ENCODE measurements at places on chromosomes 2 and 18.

DNA sequence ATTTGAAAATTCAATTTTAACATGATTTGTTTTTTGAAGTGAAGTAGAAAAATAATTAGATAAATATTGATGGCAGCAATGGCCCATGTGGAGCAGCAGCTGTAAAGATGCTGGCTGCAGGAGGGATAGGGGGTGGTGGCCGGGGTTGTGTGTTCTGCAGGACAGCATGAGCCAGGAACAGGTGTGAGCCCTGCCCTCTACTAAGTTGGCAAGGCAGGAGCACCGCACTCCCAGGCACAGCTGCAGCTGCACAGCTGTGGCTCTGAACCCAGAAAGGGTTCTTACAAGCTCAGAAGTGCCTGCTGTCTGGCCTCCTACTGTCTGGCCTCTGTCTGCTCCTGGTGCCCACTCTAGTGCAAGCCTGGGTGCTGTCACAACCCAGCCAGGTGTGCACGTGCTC, 10.0 kb upstream of the DUSP19 start:
- no peak for DNase-seq

DNA sequence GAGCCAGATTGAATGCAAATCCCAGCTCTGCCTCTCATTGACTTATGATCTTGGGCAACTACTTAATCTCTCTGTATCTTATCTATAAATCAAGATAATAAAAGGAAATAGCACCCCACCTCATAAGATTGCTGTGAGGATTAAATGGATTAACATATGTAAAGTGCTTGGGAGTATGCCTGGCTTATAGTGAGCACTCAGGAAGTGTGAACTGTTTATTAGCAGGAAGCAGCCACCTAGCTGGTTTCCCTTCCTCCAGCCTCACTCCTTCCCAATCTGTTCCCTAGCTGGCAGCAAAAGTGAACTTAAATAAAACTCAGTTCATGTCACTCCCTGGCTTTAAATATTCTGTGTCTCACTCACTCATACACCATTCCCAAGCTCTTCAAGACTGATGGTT, 526.6 kb upstream of the PKDCC start:
- DNase-seq = no peak

- DNase-seq = no peak
Measured at GRCh38 chr2:107383691-107384090, 443.0 kb upstream of the RGPD4 start.

- no peak for DNase-seq
Measured at GRCh38 chr2:62406573-62407043, 99.4 kb downstream of the TMEM17 start.

GRCh38 chr2:60353406-60353800, 200.1 kb downstream of the BCL11A start:
- no peak for DNase-seq

DNA sequence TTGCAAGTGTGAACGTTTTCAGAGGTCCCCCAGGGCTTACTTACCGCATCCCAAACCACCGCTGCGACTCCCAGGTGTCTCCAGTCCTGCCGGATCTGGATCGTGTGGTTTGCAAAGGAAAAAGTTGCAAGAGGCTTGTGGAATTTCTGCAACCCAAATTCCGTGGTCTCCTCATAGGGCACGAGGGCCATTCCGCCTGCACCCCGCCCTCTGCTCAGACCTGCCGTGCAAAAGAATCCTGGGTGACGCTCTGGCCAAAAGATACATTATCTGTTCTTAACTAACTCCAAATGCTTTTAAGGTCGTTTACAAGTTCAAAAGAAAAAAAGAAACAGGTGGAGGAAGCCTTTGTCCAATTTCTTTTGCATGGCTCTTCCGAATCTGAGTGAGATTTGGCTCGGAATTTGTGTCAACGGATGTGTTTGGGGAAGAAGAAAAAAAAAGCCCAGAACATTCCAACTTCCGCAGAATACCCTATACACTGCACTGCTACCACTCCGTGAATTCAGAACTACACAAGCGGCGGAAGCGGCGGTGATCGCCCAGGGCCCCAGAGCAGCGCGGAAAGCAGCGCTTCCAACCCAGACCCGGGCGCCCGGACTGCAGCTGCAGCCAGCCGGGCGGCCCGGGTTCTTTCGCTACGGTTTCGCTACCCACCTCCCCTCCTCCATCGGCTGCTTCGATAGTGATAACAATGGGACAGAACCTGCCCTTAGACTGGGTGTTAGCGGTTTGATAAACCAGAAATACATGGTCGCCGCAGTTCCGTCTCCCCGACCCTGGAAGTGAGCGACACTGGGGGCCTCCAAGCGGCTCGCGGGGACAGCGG, 795 bp downstream of the METTL21A start:
- DNase-seq = peak; percentile 43

DNA sequence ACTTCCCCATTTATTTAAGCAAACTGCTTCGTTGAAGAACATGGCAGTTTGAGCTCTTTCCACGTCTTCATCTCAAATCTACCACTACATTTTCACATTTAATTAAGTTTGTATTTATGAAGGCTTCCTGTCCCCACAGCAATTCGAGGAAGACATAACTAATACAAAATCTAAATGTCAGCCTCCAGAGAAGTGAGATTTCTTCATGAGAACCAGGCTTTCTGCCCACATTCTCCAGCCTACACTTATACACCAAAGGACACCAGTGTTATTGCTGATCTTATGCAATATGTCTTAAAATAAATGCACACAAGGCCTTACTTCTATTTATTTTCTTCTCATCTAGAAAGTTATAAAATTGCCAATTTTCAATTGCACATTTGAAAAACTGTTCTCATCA, 1209.3 kb upstream of the FAM98A start:
- no peak for DNase-seq

DNA sequence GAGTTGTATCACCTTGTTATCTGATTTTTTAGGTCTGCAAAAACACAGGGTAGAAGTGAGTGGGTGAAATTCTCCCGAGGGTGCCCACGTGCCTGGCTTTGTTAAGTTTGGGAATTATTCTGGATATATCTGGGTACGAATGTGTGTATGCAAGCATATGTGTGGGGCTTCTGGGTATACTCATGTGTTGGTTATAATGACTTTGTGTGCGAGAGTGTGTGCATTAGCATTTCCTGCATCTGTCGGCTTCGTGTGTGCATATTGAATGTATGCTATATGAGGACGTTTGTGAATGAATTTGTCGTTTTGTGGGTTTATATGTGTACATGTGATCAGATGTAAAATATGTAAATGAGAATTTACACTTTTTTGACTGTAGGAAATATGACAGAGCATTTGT, 13.8 kb upstream of the DNAJC27 start:
- no peak for DNase-seq

GRCh38 chr2:225742487-225742886, 343.0 kb downstream of the NYAP2 start:
- no peak for DNase-seq

DNA sequence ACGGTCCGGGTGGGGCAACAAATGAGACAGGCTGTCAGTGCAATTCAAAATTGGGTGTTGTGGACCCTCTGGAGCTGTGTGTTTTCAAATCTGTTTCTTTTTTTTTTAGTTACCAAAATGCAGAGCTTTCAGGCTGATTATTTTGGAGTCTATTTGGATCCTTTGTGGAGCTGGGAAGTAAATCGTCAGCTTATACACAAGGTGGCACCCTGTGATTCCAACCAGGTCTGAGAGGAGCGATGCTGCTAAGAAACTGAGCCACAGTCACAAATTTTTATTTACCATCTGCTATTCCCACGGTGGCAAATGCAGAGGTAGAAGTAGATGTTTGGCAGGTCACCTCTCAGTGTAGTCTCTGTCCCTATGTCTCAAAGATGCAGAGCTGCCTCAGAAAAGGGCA, 3.8 kb upstream of the EPC2 start:
- no peak for DNase-seq

DNA sequence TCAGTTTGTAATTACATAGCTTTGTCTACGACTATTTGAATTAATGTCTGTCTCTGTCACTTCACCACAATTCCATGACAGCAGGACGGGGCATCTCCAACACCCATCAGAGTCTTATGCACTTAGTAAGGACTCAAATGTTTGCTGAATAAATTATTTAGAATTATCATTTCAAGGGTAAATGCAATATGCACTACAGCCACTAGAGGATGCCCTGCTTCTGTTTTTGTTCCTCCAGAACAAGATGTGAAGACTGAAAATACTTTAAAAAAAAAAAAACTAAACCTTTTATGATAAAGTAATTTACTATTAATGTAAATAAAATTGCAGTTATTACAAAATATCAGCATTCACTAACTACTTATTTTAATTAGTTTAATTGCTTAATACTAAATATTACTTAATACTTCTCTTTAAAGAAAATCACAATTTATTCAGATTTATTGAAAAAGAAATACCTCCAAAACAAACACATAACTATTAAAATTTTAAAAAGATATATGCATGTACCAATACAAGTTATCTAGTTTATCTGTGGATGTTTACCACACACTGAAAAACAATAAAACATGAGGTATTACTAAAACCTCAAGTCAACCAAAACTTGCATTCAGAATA, 3.2 kb downstream of the PIGN start:
- no peak for DNase-seq

DNA sequence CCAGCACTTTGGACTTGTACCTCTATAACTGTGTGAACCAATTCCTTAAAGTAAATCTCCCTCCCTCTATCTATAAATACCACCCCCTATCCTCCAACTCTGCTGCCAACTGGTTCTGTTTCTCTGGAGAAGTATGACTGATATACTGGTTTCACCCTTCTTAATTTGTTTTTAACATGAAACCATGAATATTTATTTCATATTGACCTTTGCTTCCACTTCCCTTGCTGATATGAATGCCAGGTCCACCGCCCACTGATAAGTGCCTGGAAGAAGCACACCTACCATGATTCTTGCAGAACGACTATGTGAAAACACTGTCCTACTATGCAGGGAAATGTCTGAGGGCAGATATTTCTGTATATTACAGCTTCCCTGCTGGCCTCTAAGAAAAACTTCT, 131.6 kb downstream of the GAREM1 start:
- no peak for DNase-seq
